ENCODE measurements at places on chromosomes 2 and 18.
A peak's percentile ranks its signal among the peaks of the same experiment; 100 is the strongest.

DNA sequence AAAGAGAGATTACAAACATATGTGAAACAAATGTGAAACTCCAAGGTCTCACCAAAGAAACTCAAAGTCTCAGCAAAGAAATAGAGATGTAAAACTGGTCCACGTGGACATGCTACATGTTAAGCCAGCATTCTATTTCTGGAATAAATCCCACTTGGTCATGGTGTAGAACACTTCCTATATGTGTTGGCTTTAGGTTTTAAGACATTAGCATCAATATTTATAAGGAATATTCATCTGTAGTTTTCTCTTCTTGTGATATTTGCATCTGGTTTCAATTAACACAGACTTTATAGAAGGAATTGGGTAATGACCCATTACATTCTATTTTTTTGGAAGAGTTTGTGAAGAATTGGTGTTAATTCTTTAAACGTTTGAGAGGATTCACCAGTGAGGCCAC, 133.1 kb downstream of the COPS8 start:
- no peak overlapping the region for H3K4me3 ChIP-seq
- H3K27ac ChIP-seq, result no peak overlapping the region

GRCh38 chr2:109222825-109223471, 93.9 kb downstream of the SH3RF3 start:
- no peak for DNase-seq
- H3K36me3 ChIP-seq, result no peaks in the 10 kb centered on the region
- H3K27ac ChIP-seq, result no peak overlapping the region
- no peaks in the 10 kb centered on the region for H3K4me1 ChIP-seq
- no peak overlapping the region for H3K4me3 ChIP-seq

GRCh38 chr2:1360557-1361250, 52.6 kb upstream of the TPO start:
- H3K4me1 ChIP-seq, result no peaks in the 10 kb centered on the region
- DNase-seq, result no peak
- H3K36me3 ChIP-seq, result no peaks in the 10 kb centered on the region
- H3K4me3 ChIP-seq, result no peak overlapping the region
- H3K27me3 ChIP-seq, result no peaks in the 10 kb centered on the region

GRCh38 chr2:234996069-234996940, 44.5 kb downstream of the SH3BP4 start:
- DNase-seq, result peak; percentile 78
- H3K36me3 ChIP-seq, result no peaks in the 10 kb centered on the region
- no peak overlapping the region for H3K27ac ChIP-seq
- peaks cover 19% of the 10 kb centered on the region for H3K4me1 ChIP-seq

DNA sequence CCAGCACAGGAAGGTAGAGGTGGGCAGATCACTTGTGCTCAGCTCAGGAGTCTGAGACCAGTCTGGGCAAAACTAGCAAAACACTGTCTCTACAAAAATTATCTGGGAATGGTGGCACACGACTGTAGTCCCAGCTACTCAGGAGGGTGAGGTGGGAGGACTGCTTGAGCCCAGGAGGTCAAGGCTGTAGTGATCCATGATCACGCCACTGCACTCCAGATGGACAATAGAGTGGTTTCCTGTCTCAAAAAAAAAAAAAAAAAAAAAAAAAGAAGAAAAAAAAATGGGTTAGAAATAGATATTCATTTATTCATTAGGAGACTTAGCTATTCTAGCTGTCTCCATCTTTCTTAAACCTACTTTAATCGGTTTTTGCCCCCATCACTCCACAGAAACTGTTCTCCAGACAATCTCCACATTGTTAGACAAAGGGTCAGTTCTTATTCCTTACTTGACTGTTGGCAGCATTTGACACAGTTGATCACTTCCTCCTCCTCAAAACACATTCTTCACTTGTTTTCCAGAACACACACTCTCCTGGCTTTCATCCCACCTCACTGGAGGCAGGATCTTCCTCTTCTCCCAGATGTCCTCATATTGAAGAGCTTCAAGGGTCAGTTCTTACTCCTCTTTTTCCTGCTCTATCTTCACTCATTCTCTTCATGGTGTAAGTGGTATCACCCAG, 103.1 kb downstream of the DTNB start:
- DNase-seq, result no peak
- no peak overlapping the region for H3K27ac ChIP-seq
- no peaks in the 10 kb centered on the region for H3K36me3 ChIP-seq

DNA sequence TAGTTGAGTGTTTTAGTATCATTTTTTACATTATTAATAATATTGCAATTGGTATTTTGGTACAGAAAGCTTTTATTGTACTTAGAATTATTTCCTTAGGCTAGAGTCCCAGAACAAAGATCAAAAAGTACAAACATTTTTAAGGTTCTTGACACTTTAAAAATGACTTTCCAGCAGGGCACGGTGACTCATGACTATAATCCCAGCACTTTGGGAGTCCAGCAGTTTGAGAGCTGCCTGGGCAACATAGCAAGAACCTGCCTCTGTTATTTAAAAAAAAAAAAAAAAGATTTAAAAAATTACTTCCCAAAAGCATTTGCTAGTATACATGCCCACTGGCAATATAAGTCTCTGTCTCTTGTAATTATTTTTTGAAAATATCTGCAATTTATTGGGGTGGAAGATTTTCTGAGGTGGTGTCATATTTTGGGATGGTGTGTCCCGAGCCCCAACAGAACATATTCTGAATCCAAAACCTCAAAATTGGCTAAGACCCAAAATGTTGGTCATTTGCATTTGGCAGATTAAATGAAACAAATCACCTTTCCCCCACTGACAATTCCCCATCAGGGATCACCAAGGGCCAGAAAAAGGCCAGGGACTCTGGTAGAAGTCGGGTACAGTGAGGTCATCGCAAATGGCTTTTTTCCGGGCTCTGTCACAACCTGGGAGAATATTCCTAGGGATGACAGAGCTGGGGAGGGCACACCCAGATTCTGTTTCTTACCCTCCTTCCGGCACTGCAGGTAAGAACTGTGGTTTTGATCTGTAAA, 42.1 kb downstream of the NIFK start:
- DNase-seq, result no peak
- no peak overlapping the region for H3K4me3 ChIP-seq
- no peaks in the 10 kb centered on the region for H3K27me3 ChIP-seq
- no peaks in the 10 kb centered on the region for H3K36me3 ChIP-seq
- peaks cover 3% of the 10 kb centered on the region for H3K4me1 ChIP-seq

DNA sequence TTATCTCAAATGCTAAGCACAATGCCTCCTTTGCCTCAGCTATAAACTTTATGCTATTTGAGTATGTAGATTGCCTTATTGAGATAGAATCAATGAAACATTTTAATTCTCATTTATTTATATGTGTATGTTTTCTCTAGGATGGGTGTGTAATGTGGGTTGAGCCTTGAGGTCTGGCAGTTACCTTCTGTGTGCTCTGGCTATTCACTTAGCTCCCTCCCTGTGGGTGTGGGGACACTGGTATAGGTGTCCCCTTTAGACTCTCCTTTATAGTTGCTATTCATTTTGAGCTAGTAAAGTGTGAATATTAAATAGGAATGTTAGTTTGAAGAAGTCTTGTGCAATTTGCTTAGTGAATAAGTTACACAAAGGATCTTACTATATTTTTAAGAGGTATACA, 1.8 kb downstream of the SLC9A4 start:
- peaks cover 1% of the 10 kb centered on the region for H3K4me1 ChIP-seq
- H3K27me3 ChIP-seq, result no peaks in the 10 kb centered on the region
- H3K27ac ChIP-seq, result no peak overlapping the region
- no peak overlapping the region for H3K4me3 ChIP-seq
- no peaks in the 10 kb centered on the region for H3K36me3 ChIP-seq

- no peaks in the 10 kb centered on the region for H3K36me3 ChIP-seq
- H3K27me3 ChIP-seq, result no peaks in the 10 kb centered on the region
- H3K27ac ChIP-seq, result no peak overlapping the region
- no peak overlapping the region for H3K4me3 ChIP-seq
These were observed 3.0 kb upstream of the UGT1A9 start for GRCh38 chr2:233668605-233669260.

DNA sequence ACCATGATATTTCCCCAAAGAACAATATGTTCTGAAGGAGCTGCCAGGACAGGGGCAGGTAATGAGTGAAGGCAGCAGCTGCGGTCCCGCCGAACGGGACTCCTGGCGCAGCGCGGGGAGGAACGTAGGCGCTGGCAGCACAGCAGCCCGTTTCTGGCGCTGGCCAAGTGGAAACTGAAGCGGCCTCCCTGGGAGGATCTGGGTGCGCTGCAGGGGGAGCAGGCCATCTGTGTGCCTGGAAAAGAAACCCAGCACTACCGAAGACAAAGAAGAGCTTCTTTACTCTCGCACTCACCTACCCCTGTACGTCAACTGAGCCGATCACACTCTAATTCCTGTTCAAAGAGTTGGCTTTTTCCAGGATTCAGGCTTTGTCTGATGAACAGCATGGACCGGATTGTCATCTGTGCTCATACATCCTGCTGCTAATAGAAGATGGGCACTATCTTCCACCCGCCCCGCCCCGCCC, 11.8 kb downstream of the G6PC2 start:
- no peak overlapping the region for H3K4me3 ChIP-seq
- H3K27me3 ChIP-seq, result no peaks in the 10 kb centered on the region
- no peak for DNase-seq
- no peak overlapping the region for H3K27ac ChIP-seq
- H3K36me3 ChIP-seq, result no peaks in the 10 kb centered on the region
- no peaks in the 10 kb centered on the region for H3K4me1 ChIP-seq

- H3K4me3 ChIP-seq, result no peak overlapping the region
- no peak overlapping the region for H3K27ac ChIP-seq
- no peak for DNase-seq
- H3K27me3 ChIP-seq, result no peaks in the 10 kb centered on the region
These were observed 1316.1 kb downstream of the SUCLG1 start for GRCh38 chr2:83142934-83143333.

DNA sequence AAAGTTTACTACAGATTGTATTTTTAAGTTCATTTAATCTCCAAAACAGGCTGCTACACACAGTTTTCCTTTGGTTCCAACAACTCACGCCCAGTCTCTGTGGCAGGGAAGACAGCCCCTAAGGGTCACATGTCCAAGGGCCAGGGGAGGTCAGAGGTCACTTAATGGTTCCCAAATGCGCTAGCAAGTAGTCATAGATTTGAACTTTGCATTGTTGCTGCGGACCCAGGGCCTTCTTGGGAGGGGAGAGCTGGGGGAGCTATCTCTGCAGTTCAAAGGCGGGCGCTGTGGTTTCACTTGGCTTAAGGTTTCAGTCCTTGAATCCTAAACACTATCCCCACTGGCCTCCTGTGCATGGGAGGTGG, 74.8 kb upstream of the ZNF532 start:
- H3K4me3 ChIP-seq, result no peak overlapping the region
- no peak for DNase-seq
- no peaks in the 10 kb centered on the region for H3K36me3 ChIP-seq

DNA sequence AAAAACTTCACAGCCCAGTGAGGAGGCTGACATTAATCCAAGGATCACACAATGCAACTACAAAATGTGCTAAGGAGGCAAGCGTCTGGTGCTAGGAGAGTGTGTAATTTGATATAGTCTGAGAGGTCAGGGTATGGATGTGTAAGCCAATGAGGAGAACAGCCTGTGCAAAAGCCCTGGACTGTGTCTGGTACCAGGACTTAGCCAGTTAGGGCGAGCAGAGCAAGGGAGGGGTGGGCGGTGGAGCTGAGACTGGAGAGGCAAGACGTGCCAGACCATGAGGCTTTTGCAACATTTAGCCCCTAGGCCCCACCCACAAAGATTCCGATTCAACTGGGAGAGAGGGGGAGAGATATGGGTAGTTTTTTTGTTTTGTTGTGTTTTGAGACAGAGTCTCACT, 33.5 kb upstream of the SPRED2 start:
- no peak for DNase-seq
- no peak overlapping the region for H3K4me3 ChIP-seq
- H3K36me3 ChIP-seq, result no peaks in the 10 kb centered on the region
- H3K27me3 ChIP-seq, result no peaks in the 10 kb centered on the region

DNA sequence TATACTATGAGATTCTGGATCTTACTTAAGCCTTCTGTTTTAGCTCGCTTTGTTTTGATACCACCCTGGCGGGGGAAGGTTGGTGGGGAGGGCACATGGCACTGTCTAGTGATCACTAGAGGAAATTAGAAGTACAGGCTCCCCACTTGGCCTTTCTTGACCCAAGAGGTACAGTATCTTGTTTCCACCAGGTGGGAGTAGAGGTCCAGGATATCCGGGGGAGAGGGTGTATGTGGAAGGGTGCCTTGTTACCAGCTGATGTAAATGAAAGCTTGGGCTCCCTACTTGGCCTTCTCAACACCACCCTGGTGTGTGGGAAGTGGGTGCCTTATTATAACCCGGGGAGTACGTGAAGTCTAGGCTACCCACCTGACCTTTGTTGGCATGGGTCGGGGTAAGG, 7.5 kb downstream of the GALNT1 start:
- no peak overlapping the region for H3K4me3 ChIP-seq
- H3K27me3 ChIP-seq, result no peaks in the 10 kb centered on the region
- no peak for DNase-seq
- H3K4me1 ChIP-seq, result peaks cover 1% of the 10 kb centered on the region
- no peak overlapping the region for H3K27ac ChIP-seq

DNA sequence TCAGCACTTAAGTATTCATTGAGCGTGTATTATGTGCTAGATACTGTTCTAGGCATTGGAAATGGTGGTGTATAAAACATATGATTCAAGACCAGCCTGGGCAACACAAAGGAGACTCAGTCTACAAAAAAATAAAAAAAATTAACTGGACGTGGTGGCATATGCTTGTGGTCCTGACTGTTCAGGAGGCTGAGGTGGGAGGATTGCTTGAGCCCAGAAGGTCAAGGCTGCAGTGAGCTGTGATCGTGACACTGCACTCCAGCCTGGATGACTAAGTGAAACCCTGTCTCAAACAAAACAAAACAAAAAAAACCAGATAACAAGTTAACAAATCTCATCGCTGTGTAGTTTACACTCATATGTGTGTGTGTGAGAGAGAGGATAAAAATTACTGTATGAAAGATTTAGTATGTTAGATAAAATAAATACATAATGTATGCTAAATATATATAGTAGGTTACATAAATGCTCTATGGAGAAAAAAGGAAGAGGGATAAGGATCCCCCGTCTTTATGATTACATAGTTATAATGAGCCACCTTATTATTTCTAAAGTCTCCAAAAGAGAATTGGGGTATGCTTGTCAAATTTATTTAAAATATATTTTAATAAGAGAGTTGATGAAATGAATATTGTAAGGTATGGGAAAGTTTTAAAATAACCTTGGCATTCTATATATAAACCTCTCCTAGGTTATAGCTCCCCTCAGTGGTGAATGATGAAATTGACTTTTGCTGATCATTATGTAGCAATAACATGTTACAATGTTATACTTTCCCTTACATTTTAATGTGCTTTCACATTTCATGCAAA, 69.2 kb downstream of the EHBP1 start:
- no peaks in the 10 kb centered on the region for H3K4me1 ChIP-seq
- H3K27ac ChIP-seq, result no peak overlapping the region
- DNase-seq, result no peak
- no peaks in the 10 kb centered on the region for H3K36me3 ChIP-seq

GRCh38 chr2:225276207-225276606, 123.3 kb upstream of the NYAP2 start:
- DNase-seq, result no peak
- H3K36me3 ChIP-seq, result no peaks in the 10 kb centered on the region
- no peaks in the 10 kb centered on the region for H3K27me3 ChIP-seq
- H3K4me3 ChIP-seq, result no peak overlapping the region

DNA sequence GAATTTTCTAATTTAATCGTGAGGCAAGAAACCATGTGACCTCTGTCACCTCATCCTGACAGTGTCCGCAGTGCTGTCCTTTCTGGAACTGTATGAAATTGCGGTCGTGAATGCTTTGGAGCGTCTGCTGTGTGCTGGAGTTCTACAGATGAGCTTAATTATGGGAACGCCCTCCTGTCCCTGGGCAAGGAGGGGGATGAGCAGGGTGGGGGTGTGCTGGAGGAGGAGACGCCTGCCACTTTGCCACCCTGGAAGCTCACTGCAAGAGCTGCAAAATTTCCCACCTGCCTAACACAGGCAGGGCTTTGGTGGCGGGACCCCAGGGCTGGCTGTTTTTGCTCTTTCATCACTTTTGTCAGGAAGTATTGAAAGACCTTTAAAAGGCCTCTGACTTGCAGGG, 6.5 kb downstream of the LPIN1 start:
- no peaks in the 10 kb centered on the region for H3K36me3 ChIP-seq
- H3K27me3 ChIP-seq, result no peaks in the 10 kb centered on the region

Data from iPS DF 6.9 (cell line).